ENCODE measurements at places on chromosomes 7 and 10.

DNA sequence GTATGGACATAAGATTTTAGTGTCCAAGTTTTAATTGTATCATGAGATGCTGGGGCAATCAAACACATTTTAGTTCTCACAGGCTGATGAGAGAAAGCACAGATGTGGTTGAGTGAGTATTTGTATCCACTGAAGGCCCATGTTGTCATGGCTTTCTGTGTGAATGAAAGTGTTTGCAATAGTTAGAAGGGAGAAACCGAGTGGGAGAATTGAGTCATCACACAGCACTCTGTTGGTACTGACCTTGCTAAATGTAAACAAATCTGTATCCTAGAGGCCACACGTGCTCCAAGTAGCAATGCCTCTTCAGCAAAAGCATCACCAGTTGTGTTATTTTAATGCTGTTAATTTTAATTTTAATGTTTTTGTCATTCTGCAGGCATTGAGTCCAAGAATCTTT, 121.2 kb downstream of the EMX2 start:
- peak; percentile 44 for DNase-seq

DNA sequence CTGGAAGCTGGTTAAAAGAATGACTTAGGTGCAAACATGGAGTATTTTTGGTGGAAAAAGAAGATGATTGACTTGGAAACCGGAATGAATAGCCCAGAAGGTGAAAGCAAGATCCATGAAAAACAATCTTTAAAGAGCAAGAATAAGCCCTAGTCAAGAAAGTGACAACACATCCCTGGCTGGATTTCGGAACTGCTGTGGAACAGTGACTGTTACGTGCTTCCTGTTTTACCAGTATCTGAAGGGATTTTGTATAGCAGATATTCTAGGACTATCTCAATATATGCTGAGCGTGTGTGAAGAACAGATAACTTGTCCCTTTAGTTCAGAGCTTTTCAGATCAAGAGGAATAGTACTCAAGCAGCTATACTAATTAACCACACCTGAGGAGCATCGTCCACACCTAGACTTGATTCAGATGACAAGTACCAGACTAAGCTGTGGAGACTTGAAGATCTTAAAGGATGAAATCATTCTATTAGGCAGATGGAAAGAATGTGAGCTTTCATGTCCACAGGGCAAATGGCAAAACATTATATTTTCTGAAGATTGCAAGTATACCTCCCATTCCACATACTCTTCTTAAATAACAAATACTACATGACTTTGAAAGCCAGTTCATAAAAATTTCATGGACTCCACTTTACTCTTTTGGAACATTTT, 11.5 kb upstream of the TES start:
- no peak for DNase-seq

- DNase-seq = peak; percentile 60
Measured at GRCh38 chr7:74657692-74658177, at the start of gene GTF2I. TSS of gene GTF2I (plus strand) at chr7:74657718. CDS start at chr7:74689129, 31,411 bp downstream.

DNA sequence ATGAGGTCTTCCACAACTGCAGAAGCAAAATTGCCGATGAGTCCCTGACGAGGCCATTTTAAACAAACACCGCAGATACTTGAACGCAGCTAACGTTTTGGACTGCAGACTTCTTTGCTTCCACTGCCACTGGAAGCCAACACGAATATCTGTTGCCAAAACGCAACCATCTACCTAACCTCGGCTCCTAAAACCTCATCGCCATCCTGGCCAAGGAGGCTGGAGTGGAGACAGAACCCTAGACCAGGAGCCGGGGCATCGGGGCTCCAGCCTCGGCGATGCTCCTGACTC, 493 bp downstream of the WDR91 start:
- peak; percentile 24 for DNase-seq

DNA sequence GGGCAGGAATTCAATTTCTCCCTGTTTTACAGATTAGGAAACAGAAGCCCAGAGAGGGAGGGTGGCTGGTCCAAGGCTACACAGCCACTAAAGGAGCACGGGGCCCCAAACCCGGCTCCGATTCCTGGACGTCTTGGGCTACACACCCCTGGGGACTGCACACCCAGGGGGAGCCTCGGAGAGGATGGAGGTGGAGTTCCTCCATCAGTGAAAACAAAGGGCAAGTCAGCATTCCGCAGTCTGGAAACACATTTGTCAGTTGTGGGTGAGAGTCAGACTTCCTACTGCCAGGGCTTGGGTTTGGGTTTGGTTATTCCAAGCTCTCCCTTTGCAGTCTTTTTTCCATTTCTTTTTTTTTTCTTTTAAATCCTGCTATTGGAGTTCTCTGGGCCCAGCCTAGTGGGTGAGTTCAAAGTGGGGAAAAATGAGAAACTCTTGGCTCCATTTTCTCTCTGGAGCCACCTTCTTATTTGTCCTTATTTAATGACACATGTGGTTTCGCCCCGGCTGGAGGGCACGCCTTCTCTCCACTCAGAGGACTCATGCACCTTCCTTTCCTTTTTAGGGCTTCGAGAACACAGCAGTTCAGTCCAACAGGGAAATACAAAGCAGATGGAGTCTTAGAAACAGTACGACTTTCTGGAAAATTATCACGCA, 59.9 kb upstream of the AQP1 start:
- no peak for DNase-seq

DNA sequence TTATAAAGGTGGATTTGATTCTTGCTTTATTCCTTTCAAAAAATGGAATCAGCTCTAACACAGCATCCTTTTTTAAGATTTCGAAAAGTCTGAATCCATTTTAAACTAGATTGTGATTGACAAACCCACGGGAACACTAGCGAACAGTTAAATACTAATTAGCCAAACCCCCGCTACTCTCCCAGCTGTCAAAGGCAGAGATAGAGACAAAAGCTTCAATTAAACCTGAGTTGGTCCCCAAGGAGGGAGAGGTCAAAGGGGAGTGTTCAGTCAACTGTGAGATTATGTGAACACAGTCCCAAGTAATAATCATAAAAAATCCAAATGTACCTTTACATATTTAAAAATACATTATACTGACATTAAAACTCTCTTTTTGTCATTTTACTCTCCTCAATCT, 65.7 kb upstream of the TBX20 start:
- DNase-seq = no peak

DNA sequence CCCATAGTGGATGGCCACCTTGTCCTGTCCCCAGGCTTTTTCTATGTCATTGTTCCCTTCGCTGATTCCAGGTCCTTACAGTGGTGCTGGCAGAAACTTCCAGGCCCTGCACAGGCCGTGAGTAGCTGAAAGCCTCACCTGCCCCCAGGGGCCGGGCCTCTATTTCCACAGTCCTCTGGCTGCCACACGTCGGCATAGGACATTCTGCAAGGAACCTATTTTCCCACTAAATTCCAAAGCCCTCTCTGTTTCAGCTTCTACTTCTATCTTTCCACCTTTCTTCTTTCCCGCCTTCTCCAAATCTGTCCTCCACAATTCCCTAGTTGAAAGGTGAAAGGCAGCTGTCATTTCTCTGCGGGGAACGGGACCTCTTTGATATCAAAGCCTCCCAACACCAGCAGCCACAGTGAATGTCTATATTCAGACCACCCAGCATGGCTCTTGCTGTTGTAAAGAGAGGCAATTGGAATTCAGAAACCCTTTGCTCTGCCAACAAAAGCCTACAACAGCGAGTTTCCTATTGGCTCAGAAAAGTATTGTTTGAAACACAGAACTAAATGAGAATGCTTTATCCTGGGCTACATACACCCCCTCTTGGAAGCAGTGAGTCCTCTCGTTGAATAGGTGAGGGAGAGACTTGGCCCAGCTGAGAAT, 607.7 kb downstream of the GALNT17 start:
- no peak for DNase-seq

- no peak for DNase-seq
Measured at GRCh38 chr7:953547-954327, 743 bp downstream of the ADAP1 start.

DNA sequence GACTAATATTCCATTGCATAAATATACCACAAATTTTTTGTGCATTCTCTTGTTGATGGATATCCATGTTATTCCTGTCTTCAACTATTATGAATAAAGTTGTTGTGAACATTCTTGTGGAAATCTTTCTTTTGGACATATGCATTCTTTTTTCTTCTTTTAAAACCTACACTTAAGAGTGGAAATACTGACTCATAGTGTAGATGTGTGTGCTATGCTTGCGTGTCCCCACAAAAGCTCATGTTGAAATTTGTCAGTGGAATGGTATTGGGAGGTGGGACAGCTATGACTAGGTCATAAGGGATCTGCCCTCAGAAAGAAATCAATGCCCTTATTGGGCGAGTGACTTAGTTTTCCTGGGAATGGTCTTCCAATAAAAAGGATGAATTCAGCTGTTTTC, 203.6 kb upstream of the PRSS58 start:
- DNase-seq = no peak

DNA sequence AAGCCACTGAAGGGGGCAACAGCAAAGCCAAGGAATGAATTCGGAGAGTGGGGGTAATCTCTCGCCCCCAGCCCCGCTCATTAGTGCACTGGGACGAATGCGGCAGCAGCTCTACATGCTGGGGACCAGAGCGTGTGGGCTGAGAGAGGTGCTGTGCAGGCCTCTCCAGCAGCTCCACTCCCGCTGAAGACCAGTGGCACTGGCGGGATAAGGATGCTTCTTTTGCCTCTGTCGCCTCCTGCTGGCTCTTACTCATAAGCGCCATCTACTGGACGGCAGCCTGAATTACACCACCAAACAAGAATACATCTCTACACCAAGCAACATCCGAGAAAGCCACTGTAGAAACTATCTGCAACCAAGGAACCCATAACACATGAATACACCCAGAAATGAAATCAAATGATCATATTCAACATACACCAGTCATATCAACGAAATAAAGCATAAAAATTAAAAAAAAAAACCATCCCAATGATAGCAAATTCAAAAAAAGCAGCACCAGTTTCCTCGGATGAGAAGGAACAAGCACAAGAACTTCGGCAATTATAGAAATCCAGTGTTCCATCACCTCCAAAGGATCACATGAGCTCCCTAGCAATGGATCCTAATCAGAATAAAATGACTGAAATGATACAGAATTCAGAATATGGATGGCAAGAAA, 79.0 kb upstream of the TMEM168 start:
- peak; percentile 68 for DNase-seq

- DNase-seq = no peak
Measured at GRCh38 chr7:146002431-146003078, 114.0 kb upstream of the CNTNAP2 start.

GRCh38 chr7:136868496-136869000, at the start of gene CHRM2:
TSS of gene CHRM2 (plus strand) at chr7:136868652. CDS start at chr7:137014866, 146,214 bp downstream.
- DNase-seq = no peak

- DNase-seq = no peak
Measured at GRCh38 chr10:69632516-69633199, 2.6 kb downstream of the FAM241B start.

- no peak for DNase-seq
Measured at GRCh38 chr7:44331682-44332081, 6.3 kb upstream of the CAMK2B start.

GRCh38 chr10:122379041-122379440, 4.5 kb downstream of the PLEKHA1 start:
- DNase-seq = no peak

DNA sequence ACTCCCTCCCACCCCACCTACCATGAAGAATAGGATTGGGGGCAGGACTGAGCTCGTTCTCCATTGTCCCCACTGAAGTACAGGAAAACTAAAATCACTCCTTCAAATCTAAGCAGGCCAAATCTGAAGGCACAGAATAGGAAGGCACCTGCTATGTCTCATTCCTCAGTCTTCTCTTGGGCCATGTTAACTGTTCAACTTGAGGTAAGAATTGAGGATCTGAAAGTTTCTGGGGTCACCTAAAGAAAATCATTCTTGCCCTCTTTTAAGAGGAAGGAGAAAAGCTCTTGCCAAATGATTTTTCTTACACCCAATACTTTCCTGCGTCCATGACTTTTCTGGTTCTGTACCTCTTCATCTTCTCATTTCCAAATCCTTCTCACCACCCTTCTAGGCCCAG, 4.9 kb downstream of the CPN1 start:
- DNase-seq = no peak

DNA sequence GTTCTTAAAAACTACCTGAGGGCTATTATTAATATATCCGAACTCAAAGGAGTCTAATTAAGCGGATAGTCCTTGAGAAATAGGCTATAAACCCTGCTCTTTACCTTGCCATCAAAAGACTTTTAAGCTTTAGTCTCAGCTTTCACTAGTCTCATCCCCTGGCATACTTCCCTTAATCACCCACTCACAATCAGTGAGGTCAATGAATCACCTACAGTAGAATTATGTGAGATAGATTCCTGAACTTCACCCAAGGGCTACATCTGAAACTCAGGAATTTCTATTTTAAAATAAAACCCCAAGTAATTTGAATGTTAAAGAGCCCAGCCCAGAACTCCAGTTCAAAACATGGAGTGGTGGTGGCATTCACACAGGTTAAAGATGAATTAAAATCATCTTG, 108.7 kb downstream of the ETV1 start:
- DNase-seq = no peak

- DNase-seq = no peak
Measured at GRCh38 chr7:6531492-6532279, 19.6 kb downstream of the GRID2IP start.

- DNase-seq = peak; percentile 81
Measured at GRCh38 chr10:82742478-82742877, 867.5 kb downstream of the NRG3 start.

GRCh38 chr10:35462491-35462934, 126.2 kb downstream of the CCNY start:
- DNase-seq = no peak

DNA sequence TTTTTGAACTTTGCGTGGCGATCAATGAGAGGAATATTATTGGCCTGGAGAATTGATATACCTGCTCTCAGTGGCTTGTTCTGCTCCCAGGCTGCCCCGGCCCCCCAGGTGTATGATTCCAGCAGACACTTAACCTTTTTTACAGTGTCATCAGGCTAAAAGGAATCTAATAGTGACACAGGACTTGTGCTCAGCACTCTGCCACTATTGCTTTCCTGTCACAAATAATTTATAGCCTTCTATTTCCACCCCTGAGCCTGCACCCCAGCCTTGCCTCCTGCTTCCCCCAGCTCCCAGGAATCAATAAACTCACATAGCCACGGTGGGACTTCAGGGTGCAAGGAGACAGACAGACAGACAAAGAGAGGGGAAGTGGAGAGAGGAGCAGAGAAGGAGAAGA, 28.3 kb downstream of the PAX2 start:
- DNase-seq = no peak

GRCh38 chr7:44382459-44383265, 57.3 kb upstream of the CAMK2B start:
- DNase-seq = no peak
